ENCODE measurements at places on chromosomes 5 and 9.

DNA sequence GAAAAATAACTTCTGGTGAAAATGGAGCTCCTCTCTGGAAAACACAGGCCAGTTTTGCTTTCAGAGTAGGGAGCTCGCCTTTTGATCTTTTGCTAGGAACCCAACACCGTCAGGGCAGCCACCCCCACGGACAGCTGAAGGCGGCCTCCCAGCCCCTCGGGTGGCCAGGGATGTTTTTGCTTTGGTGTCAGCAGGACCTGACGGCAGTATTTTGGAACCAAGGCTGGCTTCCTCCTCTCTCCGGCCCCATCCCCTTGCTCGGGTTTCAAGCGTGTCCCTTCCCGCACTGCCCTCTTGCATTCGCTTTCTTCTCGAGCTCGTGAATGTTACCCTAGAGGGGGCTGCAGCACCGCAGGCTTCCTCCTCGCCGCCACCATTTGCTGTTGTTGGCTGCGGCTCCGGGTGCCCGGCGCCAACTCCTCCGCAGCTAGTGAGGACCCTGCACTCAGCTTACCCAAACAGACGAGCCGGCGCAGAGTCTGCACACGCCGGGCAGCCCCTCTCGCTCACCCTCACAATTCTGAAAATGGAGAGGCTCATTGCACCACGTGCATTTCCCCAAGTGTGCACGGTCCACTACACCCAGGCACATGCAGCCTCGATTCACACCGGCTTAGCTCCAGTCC lies 35.5 kb upstream of the ADAMTSL1 start:
- DNase-seq, result peak; percentile 33

GRCh38 chr9:101814064-101814463 lies 75.6 kb upstream of the GRIN3A start:
- DNase-seq, result no peak

DNA sequence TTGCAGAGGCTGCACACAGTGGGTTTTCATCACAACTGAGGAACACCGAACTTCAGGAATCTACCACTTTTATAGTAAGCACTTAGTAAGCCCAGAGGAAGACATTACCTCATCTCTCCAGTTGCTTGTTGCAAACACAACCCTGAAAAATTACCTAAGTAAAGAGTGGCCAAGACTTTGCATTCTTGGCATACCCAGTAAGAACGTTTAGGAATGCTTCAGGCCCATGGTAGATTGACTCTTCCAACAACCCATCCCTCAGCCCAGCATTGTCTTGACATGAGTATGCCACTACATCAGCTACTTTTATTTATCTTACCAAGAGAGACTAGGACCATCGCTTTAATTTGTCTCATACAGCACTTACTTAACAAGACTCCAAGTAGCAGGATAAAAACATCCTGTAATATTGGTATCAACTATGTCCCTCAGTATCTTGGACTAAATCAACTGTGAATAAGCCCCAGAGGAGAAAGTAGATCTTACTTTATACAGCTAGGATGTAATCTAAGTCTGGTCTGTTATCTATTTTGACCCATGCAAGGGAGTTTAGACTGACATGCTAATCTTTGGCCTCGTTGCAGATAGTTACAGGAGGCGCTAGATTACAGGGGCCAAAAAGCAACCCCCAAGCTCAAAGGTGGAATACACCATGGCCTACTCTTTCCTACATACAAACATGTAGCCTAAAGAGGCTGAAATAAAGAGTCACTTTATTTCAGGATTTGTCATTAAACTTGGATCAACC lies 114.9 kb downstream of the INVS start:
- no peak for DNase-seq

DNA sequence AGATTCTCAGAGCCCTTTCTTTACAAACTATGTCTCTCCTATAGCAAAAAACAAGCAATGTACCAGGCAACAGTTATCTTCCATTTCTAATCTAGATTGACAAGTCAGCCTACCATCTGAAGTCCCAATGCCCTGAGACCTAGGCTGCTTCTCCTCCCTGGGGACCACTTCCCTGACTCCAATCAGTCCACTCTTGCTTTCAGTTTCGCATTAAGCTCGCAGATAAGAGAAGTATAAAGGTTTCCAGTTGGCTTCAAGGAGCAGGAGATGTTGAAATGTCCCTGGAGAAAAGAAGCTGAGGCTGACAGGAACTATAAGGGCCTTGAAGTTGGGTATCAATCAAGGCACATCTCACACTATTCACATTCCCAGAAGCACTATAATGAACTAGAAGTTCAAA lies 32.3 kb downstream of the ERP44 start:
- no peak for DNase-seq

GRCh38 chr5:181203777-181204112 lies 1.3 kb downstream of the TRIM7 start:
- DNase-seq, result no peak

- no peak for DNase-seq
Measured at GRCh38 chr5:38574009-38574408, 17.6 kb upstream of the LIFR start.

- no peak for DNase-seq
Measured at GRCh38 chr9:108720191-108720642, 135.6 kb downstream of the ACTL7B start.

- DNase-seq, result no peak
Measured at GRCh38 chr5:9415566-9415965, 130.3 kb downstream of the SEMA5A start.

DNA sequence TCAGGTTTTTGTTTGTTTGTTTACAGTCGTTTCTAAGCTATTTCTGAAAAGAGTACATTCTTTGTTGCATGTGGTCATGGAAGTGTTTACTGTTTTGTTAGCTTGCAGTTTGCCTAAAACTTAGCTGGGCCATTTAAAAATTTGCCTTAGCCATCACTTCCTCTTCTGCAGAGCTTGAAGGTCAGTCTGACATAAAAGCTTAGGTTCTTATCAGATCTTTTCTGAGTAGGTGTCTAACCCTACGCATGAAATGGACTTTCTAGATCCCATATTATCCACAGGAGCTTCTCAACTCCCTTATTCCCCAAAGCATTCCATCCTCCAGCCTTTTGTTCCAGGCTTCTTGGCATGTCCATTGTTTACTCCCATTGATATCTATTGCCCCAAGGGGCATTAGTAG lies 90.3 kb downstream of the AP3B1 start:
- DNase-seq, result no peak

GRCh38 chr9:111926421-111926875 lies 29.8 kb downstream of the UGCG start:
- DNase-seq, result no peak

DNA sequence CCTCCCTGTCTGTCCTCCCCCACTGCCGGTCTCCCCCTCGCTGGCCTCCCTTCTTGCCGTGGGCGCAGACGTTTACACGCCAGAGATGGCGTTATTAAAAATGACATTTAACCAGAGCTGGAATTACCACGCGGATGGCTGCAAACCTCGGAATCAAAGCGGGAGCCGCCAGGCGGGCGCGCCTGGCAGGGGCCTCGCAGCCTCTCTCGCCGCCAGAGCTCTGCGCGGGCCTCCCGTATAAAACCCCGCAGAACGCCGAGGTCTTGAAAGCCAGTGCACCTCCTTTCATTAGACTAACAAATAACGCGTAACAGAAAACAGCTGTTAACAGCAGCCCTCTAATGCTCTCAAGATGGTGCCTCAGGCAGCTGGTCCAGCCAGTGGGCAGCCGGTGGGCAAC lies 10.2 kb downstream of the PRRX2 start:
- no peak for DNase-seq

DNA sequence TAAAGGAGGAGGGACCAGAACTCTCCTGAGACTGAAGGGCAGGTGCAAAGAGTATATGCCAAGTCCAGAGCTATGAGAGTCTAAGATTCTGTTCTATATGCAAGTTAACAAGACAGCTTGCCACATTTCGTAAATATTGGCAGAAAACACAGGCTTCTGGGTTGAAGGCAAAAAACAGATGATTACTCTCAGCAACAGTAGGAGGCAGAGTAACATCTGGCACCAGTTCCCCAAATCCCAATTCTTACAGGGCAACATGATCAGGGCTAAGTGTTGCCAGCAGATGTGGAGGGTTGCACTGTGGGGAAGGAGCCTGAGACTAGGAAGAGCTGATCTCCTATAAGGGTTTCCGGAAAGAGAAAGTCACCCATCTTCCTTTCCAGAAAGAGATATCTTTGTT lies 179.4 kb downstream of the PJA2 start:
- DNase-seq, result no peak

GRCh38 chr5:128966846-128967245 lies 1.6 kb downstream of the SLC27A6 start:
- no peak for DNase-seq

DNA sequence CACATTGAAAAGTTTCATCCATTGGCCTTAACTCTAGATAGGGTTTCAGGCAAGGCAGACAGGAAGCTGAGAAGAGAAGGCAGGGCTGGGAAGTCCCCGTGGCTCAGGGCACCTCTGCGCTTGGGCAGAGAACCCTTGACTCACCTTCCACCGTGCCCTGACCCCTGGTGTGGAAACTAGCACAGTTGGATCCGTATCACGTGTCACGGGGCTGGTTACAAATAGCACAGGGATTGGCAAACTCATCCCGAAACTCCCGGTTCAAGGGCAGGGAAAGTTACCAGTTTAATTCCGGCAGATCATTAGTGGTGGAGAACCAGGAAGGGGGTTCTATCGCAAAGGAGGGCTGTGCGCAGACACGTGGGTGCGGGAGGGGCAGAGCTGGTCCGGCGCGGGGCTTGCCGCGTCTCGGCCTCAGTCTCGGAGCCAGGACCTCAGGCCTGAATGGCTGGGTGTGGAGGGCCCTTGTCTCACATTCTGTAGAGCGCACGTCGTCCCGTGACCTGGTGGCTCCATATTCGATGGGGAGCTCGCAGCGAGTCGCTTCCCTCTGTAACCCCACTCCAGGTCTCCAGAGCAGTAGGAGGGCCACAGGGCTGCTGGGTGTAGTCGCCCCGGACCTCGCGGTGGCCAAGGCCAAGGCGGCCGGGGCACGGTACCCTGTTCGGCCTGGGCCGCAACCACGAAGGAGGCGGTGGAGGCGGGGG lies 771 bp upstream of the TMEM171 start:
- DNase-seq, result no peak
